NB4 (cell line): ENCODE measurements at places on chromosomes 16 and 17.

- DNase-seq, result no peak
Measured at GRCh38 chr17:4453812-4454591, 20.3 kb downstream of the SPNS3 start.

- DNase-seq, result peak; percentile 58
Measured at GRCh38 chr16:396605-397004, 394 bp upstream of the NME4 start.

- DNase-seq, result no peak
Measured at GRCh38 chr16:70615945-70616344, 30.4 kb upstream of the IL34 start.

DNA sequence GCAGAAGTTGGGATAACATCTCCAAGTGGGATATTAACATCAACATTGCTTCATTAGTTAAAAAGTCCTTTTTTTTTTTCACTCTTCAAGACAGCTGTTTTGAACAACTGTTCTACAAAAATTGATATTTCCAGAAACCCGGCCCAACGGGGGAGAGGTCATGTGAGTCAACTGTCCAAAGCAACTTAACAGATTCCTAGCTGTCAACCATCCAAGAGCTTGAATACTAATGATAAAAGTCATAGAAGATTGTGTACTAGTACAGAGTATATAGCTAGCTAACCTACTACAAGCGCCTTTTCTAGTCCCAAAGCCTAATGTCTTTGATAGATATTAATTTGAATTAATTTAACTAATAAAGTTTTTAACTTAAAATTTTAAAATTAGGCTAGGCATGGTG is 172.0 kb downstream of the CYB561 start:
- DNase-seq, result no peak

DNA sequence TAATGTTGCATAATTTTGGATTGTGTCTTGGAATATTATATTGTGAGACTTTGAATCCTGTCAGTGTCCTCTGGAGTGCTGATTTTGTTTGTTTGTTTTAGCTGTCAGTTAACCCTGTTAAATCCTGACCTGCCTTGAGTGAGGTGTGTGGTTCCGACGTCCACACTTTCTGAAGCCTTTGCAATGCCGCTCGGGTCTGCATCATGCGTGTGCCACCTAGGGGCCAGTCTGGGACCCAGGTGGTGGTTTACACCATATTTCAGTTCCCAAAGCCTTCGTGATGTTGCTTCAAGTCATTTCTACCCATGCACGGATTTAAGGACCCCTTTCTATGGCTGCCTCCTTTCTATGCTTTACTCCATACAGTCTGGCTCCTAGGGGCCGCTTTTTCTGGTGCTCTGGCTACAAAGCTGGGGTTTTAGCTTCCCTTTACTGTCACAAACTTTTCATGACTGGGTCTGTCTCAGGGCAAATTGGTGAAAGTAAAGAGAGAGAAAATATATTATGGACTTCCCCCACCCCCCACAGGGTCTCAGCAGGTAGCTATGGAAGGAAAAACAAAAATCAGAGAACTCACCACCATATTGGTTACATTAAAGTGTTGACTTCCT is 11.4 kb upstream of the OR4D1 start:
- DNase-seq, result no peak

DNA sequence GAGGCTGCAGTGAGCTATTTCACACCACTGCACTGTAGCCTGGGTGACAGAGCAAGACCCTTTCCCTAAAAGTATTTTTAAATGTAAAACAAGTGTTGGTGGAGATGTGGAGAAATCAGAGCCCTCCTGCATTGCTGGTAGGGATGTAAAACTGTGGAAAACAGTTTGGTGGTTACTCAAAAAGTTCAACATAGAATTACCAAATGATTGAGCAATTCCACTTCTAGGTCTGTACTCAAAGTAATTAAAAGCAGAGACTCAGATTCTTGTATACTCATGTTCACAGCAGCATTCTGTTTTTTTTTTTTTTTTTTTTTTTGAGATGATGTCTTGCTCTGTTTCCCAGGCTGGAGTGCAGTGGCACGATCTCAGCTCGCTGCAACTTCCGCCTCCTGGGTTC is 141.8 kb downstream of the PITPNC1 start:
- no peak for DNase-seq

DNA sequence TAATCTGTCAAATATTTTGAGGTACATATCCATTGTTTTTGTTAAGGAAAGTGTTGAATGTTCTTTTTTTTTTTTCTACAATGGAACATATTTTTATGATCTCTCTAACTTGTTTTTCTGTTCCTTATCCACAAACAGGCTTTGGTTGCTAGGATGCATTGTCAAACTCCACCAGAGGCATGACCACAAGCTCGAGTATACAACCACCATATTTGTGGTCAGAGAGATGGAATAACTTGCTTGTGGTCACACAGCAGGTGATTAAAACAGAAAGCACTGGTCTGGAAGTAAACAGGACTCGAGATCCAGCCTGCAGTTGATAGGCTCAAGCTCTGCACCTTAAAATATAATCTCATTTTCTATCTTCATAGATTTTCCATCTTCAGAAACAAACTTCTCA is 105.8 kb upstream of the ADAMTS18 start:
- peak; percentile 7 for DNase-seq

GRCh38 chr17:77872199-77872598 is 86.3 kb upstream of the TNRC6C start:
- no peak for DNase-seq

- no peak for DNase-seq
Measured at GRCh38 chr16:68234188-68235107, 1.5 kb downstream of the ESRP2 start.
